CD4-positive, alpha-beta T cell treated with Interferon alpha-2 for 1 hour (primary cell): ENCODE measurements at places on chromosomes 13 and 19.
A peak's percentile ranks its signal among the peaks of the same experiment; 100 is the strongest.

GRCh38 chr19:55112777-55113569 is 4.5 kb downstream of the PPP1R12C start:
- no peak for DNase-seq

- DNase-seq = no peak
Observed at GRCh38 chr19:3725640-3726310, 17.6 kb downstream of the TJP3 start.

GRCh38 chr13:96822895-96823294 is 171.4 kb downstream of the OXGR1 start:
- no peak for DNase-seq

DNA sequence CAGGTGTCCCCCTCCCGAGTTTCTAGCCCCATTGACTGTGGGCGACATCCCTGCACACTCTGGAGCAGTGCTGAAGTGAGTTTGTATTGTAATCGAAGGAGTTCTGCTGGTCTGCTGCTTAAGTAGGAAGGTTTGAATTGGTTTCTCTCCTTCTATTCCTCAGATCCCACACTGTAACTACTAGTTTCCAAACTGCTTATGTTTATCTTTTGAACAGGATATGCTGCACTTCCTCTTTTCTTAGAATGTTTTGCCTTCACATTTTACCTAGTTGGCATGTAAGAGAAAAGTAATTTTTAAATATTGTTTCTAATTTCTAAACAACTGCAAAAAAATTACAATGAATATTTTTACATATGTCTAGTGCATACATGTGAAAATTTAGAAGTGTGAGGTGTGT is 511.8 kb downstream of the KLF12 start:
- DNase-seq = no peak

DNA sequence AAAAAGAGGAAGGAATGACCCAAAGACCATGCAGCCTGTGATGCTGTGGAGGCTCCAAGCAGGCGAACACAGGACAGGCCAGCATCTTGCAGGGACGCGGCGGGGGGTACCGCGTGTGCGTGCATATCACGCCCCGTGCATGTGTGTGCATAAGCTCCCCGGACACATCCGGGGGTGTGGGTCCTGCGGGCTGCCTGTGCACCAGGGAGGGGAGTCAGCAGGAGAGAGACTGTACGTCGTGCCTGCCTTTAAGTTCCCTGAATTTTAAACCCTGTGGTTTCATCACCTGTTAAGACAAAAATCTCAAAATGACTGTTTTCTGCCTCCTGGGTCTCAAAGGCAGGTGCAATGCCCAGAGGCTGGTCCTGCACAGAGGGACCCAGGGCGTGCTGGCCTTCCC is 16.6 kb downstream of the ADAT3 start:
- DNase-seq = no peak

- DNase-seq = no peak
Observed at GRCh38 chr19:46782355-46783019, 5.9 kb downstream of the SLC1A5 start.

DNA sequence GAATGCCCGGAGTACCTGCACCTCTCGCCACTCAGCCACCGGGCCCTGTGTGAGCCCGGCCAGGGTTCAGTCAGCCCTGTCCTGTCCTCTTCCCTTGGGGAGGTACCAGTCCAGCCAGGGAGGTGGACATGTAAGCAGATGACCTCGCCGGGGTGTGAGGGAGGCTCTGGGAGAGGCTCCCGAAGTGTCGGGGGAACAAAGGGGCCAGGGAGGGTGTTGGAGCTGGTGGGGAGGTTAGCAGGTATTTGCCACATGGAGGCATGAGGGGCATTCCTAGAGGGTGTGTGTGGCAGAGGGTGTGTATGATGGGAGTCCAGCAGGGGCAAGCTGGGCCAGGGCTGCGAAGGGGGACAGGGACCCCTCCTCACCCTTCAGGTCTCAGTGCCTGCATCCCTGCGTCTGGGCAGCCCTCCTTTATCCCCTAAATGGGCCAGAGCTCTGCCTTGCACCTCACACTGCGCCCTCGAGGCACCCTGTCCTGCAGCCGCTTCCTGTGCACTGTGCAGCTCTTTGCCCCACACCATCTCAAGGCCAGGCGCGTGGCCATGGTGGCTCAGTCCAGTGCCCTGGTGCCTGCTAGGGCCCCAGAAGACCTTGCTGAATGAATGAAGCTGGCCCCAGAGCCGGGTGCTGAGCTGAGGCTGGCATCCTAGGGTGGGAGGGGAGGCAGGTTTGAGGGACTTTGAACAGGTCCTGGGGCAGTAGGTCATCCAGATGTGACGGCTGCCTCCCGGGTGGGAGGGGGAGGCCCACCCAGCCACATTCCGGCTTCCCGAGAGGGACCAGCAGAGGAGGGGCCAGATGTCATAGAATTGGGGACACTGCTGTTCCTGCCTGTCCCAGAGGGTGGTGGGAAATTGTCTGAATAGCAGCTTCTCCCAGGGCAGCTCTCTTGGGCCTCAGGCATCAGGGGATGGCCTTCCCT is 3.1 kb downstream of the DDA1 start:
- no peak for DNase-seq

DNA sequence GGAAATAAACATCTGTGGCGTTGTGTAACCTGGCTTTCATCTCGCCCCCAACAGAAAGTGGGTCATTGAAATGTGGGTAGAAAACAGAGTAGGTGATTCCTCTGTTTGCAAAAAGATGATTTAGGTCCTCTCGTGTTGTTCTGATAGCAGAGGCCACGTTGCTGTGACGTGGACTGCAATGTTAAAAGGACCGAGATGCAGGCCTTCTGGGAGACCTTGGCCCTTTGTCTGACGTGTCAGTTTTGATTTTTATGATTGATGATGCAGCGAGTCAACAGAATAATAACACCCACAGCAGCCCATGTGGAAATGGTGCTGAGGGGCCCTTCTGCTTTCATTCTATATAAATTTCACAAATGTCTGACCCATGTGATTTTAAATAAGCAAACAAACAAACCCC is 68.9 kb downstream of the FGF9 start:
- no peak for DNase-seq

DNA sequence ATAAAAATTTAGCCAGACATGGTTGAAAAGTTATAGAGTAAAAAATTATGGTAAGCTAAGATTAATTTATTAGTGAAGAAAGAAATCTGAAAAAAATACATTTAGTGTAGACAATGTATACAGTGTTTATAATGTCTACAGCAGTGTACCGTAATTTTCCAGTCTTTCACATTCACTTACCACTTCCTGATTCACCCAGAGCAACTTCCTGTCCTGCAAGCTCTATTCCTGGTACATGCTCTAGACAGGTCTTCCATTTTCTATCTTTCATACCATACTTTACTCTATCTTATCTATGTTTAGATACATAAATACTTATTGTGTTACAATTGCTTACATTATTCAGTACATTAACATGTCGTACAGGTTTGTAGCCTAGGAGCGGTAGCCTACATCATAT is 1387.8 kb upstream of the ATXN8OS start:
- no peak for DNase-seq

DNA sequence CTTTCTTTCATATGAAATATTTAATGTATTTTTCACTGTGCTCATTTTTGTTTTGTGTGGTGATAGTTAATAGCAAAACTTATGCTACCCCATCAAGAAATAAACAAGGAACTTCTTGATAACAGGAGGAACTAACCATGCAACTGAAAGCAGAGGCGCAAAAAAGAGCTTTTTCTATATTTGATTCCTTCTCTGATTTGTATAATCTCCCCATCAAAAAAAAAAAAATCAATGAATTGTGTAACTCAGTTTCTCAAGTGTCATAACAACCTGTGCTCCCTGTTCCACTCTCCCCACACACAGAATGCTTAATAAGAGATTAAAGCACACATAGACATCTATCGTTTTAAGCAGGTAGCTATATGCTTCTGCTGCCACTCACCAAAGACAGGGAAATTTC is 67.3 kb upstream of the MED4 start:
- no peak for DNase-seq

GRCh38 chr19:6886277-6886897 is 992 bp upstream of the ADGRE1 start:
- no peak for DNase-seq

- no peak for DNase-seq
Observed at GRCh38 chr19:48868114-48868886, at the start of gene PLEKHA4. PLEKHA4 (minus strand) TSS chr19:48868617; CDS start chr19:48867620, 997 bp downstream.

DNA sequence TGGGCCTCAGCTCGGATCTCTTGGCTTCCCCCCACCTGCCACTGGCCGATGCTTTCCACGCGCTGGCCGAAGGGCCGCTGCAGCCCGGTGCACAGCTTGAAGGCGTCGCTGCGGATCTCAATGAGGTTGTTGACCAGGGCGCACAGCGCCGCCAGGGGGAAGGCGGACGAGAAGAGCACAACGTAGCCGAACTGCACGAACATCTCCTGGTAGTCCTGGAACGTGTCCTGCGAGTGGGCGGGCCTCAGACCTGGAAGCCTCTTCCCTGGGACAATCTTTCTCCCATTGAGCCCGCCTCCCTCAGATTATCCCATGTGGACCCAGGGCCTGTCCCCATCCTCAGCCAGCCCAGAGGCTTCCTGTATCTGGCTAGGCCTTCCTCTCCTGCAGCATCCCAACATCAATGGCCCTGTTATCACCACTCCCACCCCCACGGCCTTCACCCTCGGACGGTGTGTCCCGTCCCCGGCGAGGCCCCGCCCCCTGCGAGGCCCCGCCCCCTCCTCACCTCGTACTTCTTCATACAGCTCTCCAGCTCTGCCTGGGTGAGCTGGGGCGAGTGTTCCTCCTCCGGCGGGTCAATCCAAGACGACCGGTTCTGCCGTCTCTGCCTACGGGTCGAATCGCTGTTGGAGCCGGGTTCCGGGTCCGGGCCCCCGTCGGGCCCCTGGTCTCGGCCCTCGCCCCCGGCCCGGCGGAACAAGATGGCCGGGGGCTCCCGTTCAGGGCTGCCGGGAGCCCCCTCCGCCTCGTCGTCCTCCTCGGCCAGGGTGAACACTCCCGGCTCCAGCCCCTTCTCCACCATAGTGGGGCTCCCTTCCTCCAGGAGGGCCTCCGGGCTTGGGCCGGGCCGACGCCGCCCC is 6.8 kb downstream of the ANO8 start:
- peak; percentile 72 for DNase-seq

GRCh38 chr19:37969695-37970094 is 62.7 kb downstream of the SIPA1L3 start:
- no peak for DNase-seq

DNA sequence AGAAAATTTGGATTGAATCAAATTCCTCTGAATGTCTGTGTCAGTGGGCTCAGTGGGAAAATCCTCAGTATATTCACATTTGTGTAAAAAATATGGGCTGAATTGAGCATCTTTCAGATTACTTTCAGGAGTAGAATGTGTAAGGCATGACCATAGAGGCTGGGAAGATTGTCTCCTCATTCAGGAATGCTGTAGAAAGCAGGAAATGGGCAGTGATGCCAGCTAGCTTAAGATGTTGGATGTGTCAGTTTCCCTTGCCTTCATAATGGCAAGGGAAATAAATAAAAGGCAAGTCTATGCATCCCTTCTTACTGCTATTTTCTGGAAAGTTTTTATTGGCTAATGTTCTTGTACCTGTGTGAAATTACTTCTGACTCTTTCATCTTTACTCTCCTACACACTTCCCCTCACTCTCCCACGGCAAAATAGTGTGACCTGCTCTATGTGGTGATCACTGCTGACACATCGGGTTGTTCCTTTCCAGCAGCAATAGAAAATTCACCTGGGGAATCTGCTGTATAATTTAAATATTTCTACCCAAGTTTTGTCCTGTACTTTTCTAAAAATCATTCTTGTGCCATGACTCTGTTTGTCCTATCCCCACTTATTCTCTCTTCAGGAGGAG is 103.2 kb downstream of the LMO7 start:
- no peak for DNase-seq

- no peak for DNase-seq
Observed at GRCh38 chr13:27495551-27495950, 45.2 kb upstream of the MTIF3 start.

GRCh38 chr19:24166055-24166454 is 79.1 kb downstream of the ZNF254 start:
- no peak for DNase-seq

DNA sequence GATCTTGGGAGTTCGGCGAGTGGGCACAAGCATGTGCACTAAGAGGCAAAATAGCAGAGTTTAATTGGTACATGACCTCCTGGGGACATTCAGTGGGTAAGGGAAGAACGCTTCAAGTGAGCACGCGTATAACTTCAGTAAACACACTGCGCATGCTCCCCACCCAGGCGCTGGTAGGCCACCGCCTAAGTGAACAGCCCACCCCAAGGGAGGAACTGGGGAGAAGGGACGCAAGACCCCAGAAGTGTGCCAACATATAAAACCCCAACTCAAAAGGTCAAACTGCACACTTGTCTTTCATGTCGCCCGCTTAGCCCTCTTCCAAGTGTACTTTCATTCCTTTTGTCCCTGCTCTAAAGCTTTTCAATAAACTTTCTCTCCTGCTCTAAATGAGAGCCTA is 10.5 kb upstream of the NTN5 start:
- peak; percentile 25 for DNase-seq

- DNase-seq = no peak
Observed at GRCh38 chr13:51292000-51292565, 47.4 kb upstream of the SERPINE3 start.

- no peak for DNase-seq
Observed at GRCh38 chr19:14580623-14581237, 2.2 kb upstream of the CLEC17A start.

DNA sequence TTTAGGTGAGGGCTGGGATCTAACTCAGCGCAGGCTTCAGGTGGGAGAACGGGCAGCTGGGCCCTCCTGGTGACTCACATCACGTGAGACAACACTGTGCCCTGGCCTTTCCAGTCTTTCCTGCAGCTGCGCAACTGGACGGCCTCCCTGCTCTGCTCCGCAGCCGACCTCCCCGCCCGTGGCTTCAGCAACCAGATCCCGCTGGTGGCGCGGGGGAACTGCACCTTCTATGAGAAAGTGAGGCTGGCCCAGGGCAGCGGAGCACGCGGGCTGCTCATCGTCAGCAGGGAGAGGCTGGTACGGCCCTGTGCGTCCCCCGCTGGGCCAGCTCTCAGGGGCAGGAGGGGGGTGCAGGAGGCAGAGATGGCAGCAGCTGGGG is 8.8 kb downstream of the SPPL2B start:
- DNase-seq = no peak

DNA sequence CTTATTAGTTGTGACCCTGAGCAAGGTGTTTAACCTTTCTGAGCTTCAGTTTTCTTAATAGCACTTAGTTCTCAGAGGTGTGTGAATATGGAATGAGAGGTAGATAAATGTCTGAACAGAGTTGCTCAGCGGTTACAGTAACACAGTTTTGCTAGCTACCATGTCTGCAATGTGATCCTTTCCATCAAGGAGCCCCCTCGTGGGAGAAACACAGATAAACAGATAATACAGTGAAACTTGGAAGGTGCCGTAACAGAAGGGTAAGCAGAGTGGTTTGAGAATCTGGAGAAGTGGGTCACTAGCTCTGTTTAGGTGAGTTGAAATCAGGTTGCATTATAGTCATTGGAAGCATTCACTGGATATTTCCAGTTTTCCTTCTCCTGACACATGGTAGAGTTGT is 38.9 kb downstream of the IRS2 start:
- no peak for DNase-seq
